ENCODE measurements at places on chromosomes 2 and 18.

DNA sequence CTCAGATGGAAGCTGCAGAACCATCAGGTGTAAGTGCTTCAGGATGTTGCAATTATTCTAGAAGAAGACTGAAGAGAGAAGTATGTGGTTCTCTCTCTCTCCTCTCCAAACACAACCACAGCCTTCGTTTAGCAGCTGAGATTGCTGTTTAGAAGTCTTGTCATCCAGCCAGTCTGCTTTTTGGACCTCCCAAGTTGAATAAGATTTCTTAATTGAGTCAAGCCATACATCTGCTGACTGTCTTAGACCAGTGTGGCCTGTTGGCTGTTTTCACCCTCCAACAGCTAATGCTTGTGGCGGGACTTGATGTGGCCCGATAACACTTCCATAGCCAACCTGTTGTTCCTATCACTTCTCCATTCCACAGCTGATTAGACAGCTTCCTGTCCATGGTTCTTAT is 91.3 kb upstream of the TMEM17 start:
- no peak for DNase-seq

DNA sequence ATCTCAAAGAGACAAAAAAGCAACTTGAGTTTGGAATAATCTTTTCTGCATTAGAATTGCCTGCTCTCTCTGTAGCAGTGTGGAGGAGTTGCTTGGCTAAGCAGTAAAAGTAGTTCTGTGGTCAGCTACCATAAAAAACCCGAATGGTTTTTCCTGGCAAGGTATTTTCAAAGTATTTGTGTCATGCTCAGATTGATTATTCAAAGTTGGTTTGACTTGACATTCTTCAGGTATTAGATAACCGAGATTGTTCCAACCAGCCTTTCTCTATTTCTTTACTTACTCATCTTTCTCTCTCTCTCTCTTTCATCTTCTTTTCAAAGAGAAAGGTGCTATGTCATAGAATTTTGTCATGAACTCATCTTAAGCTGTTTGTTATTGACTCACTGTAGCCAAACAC is 404.9 kb downstream of the CPS1 start:
- DNase-seq, result no peak

GRCh38 chr2:138787053-138787666 is 7.0 kb upstream of the NXPH2 start:
- DNase-seq, result no peak

DNA sequence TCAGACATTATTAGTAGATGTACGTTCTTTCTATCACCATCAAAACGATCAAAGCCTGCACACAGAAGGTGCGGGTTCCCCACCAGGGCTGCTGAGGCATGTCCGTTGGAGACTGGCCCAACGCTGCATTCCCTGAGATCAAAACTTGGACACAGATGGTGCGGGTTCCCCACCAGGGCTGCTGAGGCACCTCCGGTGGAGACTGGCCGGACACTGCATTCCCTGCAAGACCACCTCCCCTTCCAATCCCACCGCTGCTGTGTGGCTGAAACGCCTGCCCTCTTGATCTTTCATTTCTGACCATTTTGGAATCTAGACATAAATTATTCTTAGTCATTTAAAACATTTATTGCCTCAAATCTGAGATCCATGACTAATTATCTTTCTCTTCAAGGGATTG is 254.2 kb upstream of the SALL3 start:
- DNase-seq, result no peak

GRCh38 chr2:168194784-168195522 is 52.4 kb downstream of the STK39 start:
- peak; percentile 28 for DNase-seq

GRCh38 chr18:62438018-62438329 is 84.9 kb upstream of the ZCCHC2 start:
- DNase-seq, result no peak

DNA sequence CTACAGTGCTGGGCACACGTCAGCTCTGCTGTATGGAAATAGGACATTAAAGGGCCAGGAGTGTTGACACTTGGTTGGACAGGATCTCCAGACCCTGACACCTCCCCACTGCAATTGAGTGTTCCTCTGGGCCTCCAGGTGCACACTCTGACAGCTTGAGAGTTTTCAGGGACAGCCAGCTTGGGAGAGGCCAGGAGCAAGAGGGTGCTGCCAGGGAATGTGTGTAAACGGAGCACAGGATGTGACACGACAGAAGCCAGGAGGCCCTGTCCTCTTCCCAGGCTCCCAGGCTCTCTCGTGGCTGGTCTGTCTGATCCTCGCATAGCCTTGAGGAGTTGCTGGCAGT is 318.1 kb upstream of the HS6ST1 start:
- DNase-seq, result no peak

DNA sequence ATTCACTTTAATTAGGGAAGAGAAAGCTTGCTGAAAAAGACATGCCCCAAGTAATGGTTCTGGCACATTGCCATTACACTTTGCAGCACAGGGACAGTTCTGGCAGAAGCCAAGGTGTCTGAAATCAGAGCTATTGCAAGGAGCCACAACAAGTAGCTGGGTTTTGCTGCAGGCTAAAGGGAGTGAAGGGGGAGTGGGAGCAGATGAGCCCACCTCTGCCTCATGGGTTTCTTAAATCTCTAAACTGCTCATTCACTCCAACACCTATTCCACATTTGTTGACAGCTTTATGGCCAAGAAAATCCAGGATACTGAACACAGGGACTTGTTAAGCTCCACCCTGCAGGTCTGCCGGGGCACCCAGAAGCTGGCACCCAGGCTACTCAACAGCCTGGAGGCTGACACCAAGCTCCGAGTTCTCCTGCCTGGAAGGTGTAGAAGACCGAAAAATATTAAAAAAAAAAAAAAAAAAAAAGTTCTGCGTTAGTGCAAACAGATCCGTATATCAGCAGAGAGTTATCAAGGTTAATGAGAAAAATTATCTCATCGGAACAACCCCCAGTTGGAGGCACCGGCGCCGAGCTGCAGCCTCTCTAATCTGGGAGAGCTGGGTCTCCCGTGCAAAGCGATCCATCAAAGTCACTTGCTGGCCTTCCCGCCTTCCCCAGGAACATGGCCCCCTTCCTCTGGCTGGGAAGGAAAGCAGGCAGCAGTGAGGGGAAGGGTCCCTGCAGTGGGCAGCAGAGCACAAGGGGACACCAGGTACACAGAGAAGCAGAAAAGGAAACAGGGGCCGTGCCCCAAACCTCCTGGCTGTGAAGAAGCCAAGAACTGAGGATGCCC is 123.7 kb downstream of the HNMT start:
- DNase-seq, result no peak

- no peak for DNase-seq
These were observed 48.5 kb upstream of the LYPD6B start for GRCh38 chr2:148989882-148990493.

DNA sequence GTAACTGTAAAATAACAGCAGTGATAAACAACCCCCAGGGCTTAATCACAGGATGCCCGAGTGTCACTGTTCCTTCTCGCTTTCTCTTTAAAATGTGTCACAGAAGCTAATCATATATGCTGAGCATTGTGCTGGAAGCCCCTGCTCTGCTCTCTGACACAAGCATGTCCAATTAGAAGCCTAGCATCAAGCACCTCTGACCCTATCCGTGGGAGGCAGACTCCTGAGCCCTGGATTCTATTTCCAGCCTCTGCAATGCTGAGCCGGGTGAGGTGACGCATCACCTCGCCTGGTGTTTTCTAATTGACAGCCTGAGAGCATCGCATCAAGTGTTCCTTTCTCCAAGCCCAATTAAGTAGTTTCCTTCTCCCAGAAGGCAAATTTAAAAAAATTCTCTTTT is 19.7 kb upstream of the SCG2 start:
- DNase-seq, result no peak

DNA sequence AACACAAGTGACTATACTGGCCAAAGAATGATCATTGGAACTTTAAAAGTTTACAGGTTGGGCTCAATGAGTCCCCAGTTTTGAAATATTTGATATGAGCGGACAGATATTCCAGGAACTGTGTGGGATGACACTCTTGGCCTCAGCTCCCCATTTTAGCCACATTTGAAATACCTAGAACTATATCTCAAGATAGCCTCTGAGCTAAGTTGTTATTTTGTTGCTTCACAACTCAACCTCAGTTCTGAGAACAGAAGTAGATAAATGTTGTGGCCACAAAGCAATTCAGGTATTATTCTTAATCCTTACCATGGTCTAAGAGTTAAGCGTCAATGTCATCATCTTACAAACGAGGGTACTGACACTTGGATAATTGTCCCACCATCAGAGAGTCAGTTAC is 172.2 kb upstream of the SETBP1 start:
- DNase-seq, result no peak

DNA sequence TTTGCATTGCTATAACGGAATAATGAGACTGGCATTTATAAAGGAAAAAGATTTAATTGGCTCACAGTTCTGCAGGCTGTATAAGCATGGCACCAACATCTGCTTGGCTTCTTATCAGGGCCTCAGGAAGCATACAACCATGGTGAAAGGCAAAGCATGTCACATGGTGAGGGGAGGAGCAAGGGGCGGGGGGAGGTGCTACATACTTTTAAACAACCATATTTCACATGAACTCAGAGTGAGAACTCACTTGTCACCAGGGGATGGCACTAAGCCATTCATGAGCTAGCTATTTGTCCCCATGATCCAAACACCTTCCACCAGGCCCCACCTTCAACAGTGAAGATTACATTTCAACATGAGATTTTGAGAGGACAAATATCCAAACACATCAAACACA is 188.7 kb downstream of the MBD5 start:
- DNase-seq, result no peak

DNA sequence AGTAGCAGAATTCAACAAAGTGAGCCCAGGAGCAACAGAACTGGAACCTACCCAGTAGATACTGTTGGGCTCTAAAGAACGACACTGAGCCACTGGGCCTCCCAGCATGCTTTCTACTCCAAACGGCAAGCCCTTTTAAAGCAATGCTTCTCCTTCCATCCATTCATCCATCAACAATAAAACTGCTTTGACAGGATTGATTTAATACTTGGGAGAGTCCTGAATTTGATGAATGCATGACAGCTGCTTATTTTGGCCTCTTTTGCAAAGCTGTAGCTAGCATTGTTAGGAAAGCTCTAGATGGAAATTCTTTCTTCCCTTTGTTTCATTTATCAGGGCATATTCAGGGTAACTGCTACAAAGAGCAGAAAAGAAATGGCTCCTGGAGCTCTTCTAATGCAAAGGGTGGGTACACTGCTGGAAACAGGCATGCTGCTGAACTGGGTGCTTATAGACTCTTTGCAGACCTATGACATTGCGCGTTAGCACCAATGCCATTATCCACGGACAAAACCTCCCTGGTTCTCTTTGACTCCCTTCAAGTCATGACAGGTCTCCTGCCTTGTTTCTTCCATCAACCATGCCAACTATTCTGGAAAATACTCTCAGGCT is 138.4 kb upstream of the HNRNPA3 start:
- DNase-seq, result no peak

DNA sequence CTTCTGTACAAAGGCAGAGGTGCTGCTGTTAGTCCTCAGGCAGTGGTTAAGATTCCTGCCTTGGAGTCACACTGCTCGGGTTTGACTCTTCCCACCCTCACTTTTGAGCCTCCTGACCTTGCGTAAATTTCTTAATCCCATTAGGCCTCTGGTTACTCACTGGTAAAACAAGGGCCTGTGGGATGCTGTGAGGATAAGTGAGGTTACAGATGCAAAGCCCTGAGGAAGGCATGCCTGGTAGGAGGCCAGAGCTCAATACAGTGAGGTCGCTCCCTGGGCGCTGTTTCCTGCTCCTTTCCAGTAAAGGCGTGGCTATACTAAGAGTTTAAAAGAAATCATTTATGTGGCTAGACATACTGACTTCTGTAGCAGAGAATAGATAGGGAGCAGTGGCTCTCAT is 127.5 kb upstream of the TMEM200C start:
- no peak for DNase-seq

DNA sequence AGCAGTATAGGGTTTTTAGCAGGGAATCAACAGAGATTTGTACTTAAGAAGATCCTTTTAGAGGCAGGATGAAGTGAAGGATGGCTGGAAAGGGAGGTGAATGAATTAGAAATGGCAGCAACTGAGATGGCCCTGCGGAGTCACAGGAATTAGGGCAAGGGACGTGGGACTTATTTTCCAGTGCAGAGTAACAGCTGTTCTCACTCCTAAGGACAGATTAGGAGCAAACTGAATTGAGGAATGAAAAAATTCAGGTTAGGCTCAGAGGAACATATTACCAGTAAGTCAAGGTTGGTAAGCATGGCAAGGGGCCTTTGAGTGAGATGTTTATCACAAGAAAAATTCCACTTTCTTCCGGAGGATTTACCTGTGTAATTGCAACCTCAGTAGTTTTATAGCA is 34.4 kb downstream of the COL4A3 start:
- no peak for DNase-seq

- DNase-seq, result peak; percentile 8
These were observed 98.5 kb downstream of the CTIF start for GRCh38 chr18:48637081-48637990.

DNA sequence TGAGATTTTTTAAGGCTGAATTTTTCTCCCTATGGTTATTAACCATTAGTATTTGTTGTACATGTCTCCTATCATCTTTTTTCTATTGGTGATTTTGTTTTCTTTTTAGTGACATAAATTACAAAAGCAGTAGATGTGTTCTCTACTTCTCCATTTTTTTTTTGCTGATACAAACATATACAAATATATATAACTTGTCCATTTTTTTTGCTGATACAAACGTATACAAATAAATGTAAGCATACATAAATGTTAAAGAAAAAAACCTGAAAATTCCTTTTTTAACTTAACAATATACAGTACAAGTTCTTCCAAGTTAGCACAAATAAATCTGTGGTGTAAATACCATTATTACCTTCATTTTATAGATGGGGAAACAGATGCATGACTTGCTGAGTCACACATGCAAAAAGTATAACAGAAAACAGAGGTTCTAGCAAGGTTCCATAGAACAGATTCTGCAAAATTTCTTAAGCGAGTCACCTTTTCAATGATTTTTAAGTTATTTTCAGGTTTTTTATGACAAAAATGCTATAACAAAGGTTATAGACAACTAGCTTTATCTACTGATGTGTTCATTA is 2.1 kb downstream of the MSGN1 start:
- no peak for DNase-seq

DNA sequence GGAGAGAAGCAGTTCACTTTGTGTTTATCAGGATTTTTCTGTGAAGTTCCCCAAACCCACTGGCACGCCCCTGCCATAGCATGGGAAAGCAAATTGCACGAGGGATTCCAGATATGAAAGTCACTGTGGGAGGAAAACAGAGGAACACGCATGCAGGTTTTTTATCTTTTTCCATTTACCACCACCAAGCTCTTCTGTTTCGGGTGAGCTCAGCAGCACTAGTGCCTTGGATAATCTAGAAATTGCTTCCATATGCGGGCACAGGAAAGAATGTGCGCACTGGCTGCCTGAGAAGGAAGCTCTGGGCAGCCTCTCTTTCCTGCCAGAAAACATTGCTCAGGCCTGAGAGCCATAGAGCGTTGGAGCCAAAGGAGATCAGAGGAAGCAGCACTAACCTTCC is 65.9 kb upstream of the WIPF1 start:
- DNase-seq, result no peak

DNA sequence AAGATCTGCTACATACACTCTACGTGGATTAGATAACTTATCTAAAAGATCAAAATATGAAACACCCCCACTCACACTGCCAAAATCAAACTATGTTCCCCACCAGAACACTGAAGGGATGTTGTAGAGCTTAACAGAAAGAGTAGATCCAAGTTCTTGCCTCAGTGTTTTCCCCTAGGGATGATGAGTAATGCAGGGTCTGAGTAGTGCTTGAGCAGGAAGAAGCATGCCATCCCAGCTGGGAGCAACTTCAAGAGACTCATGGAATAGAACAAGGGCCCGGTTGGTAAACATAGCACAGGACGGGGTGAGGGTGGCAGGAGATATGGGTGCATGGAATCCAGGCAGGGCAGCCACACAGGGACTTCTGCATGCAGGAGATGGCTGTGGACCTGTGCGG is 74.3 kb downstream of the SNTG2 start:
- no peak for DNase-seq
